ENCODE measurements at places on chromosomes 4 and X.

DNA sequence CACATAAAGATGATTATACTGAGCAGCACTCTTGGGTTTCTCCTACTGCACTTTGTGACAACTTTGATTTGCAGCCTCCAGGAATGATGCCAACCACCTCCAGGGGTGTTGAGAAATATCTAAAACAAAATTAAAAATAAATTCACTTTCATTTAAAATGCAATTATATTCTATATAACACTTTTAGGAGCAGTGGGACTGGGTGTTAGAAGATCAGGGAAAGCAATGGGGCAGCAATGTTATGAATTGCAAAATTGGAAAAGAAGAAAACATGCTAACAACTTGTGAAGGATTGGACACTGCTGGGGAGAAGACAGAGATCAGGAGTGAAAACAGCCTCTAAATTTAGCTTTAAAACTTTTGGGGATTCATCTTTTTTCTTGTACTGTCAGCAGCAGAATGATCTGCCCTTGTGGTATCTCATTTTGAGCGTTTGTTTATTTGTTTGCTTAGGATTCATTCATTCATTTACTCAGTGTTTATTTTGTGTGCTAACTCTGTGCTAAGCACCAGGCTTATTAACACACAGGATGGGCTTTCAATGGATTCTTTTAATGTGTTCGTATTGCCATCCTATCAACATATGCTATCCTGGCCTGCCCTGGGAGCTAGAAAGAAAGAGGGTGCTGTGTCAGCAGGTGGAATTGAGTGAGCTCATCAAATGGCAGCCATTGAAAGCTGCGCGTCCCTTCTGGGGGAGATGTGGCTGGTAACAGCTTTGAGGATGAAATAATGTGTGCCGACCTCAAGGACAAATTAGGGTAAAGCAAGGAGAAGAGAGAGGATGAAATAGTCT is 96.5 kb downstream of the FRMPD4 start:
- DNase-seq: no peak

DNA sequence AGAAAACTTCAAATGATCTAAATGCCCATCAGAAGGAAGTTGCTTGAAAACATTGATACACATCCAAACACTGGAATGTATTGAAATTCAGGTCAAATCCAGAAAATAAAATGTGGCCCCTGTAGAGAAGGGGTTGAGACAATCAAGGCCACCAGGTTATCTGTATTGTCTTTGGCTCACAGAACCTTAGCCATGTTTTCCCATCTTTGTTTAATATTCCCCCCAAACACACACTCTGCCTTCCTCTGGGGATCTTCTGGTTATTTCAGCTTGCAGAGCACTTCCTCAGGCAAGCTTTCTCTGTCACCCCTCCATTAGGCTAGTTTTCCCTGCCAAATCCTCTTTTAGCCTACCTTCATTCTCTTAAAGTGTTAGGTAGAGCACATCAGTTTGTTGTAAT is 30.5 kb downstream of the PAGE2 start:
- no peak for DNase-seq

DNA sequence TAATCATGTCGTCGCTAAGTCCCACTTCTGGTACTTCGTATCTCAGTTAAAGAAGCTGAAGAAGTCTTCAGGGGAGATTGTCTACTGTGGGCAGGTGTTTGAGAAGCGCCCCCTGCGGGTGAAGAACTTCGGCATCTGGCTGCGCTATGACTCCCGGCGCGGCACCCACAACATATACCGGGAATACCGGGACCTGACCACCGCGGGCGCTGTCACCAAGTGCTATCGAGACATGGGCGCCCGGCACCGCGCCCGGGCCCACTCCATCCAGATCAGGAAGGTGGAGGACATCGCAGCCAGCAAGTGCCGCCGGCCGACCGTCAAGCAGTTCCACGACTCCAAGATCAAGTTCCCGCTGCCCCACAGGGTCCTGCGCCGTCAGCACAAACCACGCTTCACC is 11.3 kb downstream of the PNCK start:
- peak; percentile 35 for DNase-seq

DNA sequence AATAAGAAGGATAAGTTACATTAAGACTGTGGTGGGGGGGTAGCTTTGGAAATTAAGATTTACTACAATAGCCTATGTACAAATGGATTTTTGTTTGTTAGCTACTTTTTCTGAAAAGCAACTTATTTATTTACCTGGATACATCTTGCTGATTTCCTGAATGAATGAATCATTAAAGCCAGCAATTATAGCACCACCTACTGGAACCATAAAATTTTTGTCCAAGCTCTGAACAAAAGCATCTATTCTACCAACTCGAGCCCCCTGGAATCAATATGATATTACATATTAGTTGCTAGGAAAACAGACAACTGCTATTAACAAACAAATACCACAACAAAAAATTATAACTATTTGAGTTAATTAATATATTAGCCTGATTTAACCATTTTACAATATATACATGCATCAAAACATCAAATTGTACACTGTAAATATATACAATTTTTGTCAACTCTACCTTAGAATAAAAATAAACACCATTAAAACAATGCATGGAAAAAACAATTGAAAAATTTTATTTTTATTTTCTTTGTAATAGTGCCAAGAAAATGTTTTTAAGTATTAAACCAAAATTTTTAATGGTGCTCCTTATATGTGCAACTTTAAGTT is 15.3 kb downstream of the SEPSECS start:
- no peak for DNase-seq

- no peak for DNase-seq
Observed at GRCh38 chrX:2492531-2493218, 8.1 kb downstream of the DHRSX start.

DNA sequence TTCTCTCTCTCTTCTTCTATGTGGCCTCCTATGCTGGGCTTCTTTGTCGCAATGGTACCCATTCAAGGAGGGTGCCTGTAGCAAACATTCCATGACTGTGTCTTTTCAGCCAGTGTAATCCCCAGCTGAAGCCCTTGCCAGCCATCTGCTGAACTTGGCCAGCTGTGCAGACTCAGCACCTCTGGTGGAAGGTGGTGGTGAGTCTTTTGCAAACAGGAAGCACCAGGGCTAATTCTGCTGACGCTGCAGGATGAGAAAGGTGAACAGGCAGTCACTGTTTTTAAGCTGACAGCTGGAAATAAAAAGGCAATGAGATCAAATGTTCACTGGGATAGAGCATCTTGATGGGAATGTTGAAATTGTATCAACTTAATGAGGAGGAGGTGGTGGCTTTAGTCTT is 298.7 kb upstream of the CLNK start:
- no peak for DNase-seq
